ENCODE measurements at places on chromosomes 7 and 10.

DNA sequence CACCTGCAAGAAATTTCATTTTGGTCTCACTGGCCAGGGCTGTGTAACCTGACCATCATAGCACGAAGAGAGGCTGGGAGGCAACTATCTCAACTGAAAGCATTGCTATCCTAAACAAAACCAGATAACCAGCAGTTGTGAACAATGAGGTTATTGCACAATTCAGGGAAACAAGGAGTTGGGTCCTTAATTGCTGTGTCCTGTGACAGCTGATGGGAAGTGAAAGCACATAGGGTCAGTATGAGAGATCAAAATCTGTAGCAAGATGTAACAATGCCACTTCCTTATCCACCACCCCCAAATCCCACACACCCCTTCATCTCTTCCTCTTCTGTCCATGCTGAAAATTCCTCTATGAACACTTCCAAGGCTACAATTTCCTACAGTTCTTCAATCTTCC, 80.2 kb downstream of the HTR7 start:
- no peak for DNase-seq

GRCh38 chr7:112395893-112396292, 54.4 kb upstream of the IFRD1 start:
- DNase-seq = no peak

- no peak for DNase-seq
Observed at GRCh38 chr10:109994711-109995577, 12.8 kb upstream of the ADD3 start.

- DNase-seq = no peak
Observed at GRCh38 chr7:121278120-121279021, 50.4 kb upstream of the WNT16 start.
